ENCODE measurements at places on chromosomes 2 and 18.
A peak's percentile ranks its signal among the peaks of the same experiment; 100 is the strongest.

DNA sequence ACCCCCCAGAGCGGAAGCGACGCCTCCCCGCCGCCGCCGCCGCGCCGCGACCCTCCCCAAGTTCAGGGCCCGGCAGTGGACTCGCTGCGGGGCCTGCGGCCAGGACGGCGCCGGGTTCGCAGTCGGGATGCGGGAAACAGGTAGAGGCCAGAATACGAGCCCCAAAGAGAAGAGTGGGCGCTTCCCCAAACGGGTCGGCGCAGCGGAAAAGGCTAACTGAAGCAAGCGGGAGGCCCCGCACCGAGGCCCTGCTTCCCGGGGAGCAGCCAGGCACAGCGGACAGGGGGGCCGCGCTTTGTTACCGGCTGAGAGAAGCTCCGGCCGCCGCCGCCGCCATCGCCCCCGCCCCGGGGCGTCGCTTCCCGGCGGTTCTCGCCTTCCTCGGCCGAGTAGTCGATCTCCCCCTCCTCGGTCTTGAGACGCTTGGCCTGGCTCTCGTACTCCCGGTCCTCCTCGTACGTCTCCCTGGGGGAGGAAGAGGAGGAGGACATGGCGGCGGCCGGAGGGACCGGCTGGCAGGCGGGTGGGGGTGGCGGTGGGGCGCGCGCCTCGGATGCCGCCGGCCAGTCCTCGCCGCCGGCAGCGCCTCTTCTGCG lies 494 bp downstream of the HNRNPLL start:
- DNase-seq, result peak; percentile 79

DNA sequence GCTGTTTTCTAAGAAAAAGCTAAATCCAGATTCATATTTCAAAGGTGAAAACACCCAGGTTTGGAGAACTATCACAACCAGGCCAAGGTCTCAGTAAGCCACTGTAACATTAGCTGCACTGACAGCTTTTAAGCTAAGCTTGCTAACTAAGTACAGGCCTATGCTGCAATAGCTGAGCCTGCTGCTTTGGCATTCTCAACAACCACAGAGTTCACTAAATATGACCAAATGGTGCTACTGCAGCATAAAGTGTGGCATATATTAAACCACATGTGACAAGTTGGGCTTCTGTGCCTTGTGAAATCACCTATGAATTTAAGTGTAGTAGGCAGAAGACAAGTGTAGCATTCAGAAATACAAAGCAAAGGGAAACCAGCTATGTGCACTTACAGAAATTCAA lies 206.7 kb downstream of the TCF4 start:
- DNase-seq, result no peak

GRCh38 chr2:43305012-43305411 lies 78.6 kb upstream of the ZFP36L2 start:
- no peak for DNase-seq

GRCh38 chr2:43133708-43134570 lies 92.5 kb downstream of the ZFP36L2 start:
- DNase-seq, result no peak

GRCh38 chr18:4260107-4260506 lies 195.0 kb downstream of the DLGAP1 start:
- no peak for DNase-seq

DNA sequence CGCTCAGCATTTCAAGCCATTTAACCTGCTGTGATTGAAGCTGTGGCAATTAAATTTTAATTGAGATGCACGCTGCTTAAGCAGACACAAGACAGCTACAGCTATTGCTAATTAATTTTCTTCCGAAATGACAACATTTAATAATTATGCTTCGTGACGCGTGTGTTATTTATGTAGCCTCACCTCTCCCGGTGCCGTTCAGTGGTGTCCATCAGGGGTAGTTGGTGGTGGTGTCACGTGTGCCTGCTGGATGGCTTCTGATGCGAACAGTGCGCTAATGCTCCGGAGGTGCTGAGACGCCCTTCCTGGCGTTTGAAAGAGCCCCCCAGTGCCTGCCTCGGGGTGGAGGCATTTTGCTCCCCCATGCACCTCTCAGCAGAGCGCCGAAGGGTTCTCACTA lies 39.5 kb downstream of the GLI2 start:
- no peak for DNase-seq

DNA sequence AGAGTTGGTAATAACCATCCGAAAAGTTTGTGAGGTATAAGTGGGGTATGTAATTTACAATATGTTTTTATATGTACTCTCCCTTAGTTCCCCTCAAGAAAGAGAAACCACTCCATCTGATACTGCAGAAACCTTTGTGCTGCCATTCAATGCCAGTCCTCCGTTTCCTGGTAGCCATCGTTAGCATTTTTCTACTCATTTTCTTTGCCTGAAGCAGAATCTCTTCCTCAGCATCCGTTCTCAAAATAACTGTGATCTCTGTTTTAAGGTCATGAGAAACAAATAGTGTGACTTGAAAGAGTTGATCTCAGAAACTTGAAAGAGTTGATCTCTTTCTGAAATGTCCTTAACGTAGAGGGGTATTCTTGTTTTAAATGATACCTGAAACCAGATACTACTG lies 996 bp downstream of the PTCD3 start:
- no peak for DNase-seq

DNA sequence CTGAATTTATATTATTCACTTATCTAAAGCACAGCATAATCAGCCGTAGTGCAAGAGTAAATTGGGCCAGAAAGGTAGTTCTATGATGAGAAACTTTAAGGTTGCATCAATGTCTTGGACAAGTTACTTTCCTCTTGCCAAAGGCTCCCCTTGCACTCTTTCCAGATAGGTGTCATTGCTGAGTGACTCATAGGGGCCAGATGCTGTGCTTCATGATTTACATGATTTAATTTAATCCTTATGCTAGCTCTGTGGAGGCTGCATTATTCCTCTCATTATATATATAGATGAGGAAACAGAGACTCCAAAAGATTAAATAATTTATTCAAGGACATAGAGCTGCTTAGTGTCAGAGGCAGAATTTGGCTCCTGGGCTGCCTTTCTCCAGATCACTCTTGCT lies 5.0 kb downstream of the CFAP221 start:
- no peak for DNase-seq

DNA sequence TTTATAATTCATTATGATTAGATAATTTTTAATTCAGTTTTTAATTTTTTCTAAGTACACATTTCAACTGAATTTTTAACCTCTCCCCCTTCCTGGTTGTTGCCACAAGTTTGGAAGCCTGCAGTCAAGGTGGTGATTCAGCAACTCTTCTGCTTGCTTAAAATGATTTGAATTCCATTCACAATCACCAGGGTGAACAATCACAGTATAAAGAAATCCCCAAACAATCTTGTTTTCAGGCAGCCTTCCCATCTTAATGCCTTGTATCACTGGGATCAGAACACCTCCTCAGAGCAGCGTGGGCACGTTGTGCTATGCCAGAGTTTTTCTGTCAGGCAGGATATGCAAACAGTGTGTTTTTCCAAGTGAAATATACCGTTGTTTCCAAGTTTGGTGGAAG lies 46.7 kb upstream of the BARD1 start:
- no peak for DNase-seq

DNA sequence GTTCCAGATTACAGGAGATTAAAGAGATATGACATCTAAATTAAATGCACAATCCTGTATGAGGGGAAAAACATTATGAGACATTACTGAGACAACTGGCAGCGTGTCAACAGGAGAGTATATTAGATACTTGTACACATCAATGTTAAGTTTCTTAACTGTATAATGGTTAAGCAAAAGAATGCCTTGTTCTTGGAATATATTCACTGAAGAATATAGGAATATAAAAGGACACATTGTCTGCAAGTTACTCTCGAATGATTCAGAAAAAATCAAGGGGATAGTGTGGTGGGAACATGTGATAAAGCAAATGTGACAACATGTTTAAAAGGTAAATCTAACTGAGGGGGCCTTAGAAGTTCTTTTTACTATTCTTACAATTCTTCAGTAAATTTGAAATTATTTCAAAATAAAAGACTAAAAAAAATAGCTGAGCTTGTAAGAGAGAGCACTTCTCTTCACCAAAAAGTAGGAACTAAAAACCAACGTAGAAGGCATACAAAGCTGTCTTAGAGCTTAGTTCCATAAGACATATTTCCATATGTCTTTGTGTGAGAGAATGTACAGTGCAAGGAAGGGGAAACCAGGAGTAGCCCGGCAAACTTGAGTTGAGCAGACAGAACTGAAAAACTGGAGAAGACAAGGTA lies 7.5 kb downstream of the WDPCP start:
- DNase-seq, result no peak

DNA sequence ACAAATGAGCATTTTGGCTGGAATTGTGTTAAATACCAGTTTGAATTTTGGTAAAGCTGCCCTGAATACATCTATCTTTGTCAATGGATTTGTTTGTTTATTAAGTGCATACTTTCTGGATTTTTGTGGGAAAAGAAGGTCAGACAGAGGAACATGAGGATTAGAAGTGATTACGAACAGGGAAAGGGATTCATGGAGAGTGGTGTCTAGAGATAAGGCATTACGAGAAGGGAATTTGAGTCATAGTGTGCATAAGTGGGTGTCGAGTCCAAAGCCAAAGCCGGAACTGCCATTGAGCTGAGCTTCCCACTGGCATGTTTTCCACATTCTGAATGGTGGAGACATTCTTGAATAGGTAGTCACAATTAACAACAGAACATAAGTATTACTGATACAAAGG lies 68.9 kb upstream of the EFEMP1 start:
- no peak for DNase-seq

- no peak for DNase-seq
These were observed 8.5 kb upstream of the METTL21A start for GRCh38 chr2:207633686-207634085.

DNA sequence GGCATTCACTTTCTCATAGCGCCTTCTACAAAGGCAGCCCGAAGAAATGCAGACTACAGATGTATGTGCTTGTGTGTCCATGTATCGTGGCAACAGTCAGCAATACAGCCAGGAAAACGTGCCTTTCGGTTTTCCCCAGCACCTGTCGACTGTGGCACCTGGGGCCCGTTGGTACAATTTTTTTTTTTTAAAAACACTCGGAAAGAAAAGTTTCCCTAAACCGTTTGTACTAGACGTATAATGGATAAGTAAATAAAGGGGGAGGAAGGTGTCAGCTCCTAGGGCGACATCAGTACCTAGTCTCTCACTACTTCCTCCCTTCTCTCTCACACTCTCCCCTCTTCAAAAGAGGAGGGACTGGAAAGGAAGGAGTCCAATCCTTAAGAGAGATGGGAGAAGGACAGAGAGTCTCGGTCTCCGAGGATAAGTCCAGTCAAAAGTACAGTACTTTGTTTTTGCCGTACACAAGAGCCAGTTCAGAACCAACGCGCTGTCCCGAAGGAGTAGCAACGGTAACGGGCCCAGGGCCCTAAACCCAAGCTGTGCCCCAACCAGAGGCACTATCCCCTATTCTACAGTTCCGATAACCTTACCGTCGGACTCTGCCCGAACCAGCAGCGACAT lies 759 bp downstream of the PPP4R3B start:
- no peak for DNase-seq
